Bronchus fibroblast of lung (primary cell): ENCODE measurements at places on chromosomes 1 and 21. TPM values are rescaled to one million over a fixed set of nuclear protein-coding genes. Genes with fewer than 3 reads are reported as not detected.

Gene SMYD2
- total RNA-seq: 32.0 and 39.7 TPM in 2 replicates

Gene ITLN2
- not detected in 2 replicates for total RNA-seq

Gene C1QC
- not detected in 2 replicates for total RNA-seq

Gene RGS7
- total RNA-seq: 0.45 and 0.50 TPM in 2 replicates
